Stimulated activated memory B cell treated with anti-CD40 and anti-IgM and Interleukin-4, amounts not matched to agents 10 μg/mL and 1 μg/mL and 100 μg/mL, for 72 hours (primary cell): ENCODE measurements at places on chromosomes 12 and 14.

DNA sequence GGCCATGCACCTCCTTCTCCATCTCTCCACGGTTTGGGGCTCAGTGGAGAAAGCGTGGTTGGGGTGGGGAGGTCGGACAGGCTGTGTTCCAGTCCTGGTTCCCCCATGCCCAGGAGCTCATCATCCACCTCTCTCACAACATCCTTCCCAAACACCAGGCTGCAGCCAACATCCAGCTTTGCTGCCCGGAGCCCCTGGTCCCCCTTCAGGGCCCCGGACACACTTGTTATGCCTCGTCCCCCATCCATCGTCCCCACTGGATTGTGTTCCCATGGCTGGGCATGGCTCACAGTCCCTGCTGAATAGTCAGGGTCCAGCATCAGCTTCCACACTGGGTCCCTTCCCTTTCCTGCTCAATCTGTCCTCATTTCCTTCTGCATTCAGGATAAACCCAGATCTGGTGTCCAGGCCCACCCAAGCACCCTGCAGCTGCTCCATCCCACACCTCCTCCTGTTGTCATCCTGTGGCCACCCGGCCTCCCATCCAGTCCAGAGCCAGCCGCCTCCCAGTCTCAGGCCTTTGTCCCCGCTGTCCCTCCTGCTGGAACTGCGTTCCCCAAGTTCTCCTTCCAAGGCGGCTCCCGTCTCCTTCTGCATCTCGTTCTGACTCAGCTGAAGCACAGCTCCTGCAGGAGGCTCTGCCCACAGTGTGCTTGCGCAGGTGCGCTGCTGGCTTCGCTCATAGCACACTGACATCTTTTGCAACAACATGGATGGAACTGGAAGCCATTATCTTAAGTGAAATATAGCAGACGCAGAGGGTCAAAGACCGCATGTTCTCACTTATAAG, 211.4 kb upstream of the RTL1 start:
- no peaks in the 10 kb centered on the region for H3K27me3 ChIP-seq
- no peak overlapping the region for H3K27ac ChIP-seq
- peaks cover 10% of the 10 kb centered on the region for H3K4me1 ChIP-seq
- no peak overlapping the region for H3K4me3 ChIP-seq
- no peaks in the 10 kb centered on the region for H3K36me3 ChIP-seq
- ATAC-seq: no peak

DNA sequence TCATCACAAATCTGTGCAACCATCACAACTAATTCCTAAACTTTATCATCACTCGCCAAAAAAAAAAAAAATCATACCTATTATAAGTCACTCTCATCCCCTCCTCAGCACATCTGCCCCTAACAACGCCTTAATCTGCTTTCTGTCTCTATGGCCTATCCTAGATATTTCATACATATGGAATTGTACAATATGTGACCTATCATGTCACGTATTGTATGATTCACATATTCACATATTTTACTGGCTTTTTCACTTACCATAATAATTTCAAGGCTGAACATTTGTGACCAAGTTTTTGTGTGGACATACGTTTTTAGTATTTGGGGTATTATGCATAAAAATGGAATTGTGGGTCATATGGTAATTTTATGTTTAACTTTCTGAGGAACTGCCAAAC, 400.7 kb downstream of the DAD1 start:
- no peak for ATAC-seq
- no peak overlapping the region for H3K27ac ChIP-seq
- H3K4me1 ChIP-seq: no peaks in the 10 kb centered on the region
- no peak overlapping the region for H3K4me3 ChIP-seq
- no peaks in the 10 kb centered on the region for H3K36me3 ChIP-seq

DNA sequence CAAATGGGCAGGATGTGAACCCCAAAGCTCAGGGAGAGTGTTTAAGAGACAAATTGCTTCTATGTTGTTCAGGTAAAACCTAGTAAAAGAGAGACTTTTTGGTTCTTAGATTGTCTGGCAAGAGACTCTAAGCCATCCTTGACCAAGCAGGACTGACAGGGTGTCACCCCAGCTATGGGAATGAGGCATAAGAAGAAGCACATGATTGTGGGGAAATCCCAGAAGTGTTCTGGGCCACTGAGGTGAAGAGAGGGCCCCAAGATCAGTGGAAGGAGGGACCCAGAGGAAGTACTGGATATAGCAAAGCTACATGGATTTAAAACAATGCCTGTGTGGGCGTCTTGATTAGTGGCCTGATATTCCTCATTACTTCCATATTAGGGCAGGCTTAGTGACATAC, 99.0 kb downstream of the SAMD4A start:
- H3K36me3 ChIP-seq: peaks cover 5% of the 10 kb centered on the region
- H3K4me3 ChIP-seq: no peak overlapping the region
- H3K4me1 ChIP-seq: peaks cover 25% of the 10 kb centered on the region

GRCh38 chr14:33917661-33918060, 33.2 kb downstream of the EGLN3 start:
- no peak overlapping the region for H3K4me3 ChIP-seq
- H3K36me3 ChIP-seq: no peaks in the 10 kb centered on the region
- no peak overlapping the region for H3K27ac ChIP-seq
- ATAC-seq: no peak

- no peak overlapping the region for H3K4me3 ChIP-seq
- no peaks in the 10 kb centered on the region for H3K27me3 ChIP-seq
- peaks cover 6% of the 10 kb centered on the region for H3K36me3 ChIP-seq
- no peak for ATAC-seq
- no peak overlapping the region for H3K27ac ChIP-seq
Measured at GRCh38 chr12:116582610-116583009, 23.4 kb downstream of the MAP1LC3B2 start.

GRCh38 chr12:120982659-120983058, 4.3 kb downstream of the HNF1A start:
- no peak for ATAC-seq
- no peak overlapping the region for H3K4me3 ChIP-seq
- no peaks in the 10 kb centered on the region for H3K4me1 ChIP-seq
- H3K27ac ChIP-seq: no peak overlapping the region
- no peaks in the 10 kb centered on the region for H3K36me3 ChIP-seq
- H3K27me3 ChIP-seq: peaks cover 12% of the 10 kb centered on the region

DNA sequence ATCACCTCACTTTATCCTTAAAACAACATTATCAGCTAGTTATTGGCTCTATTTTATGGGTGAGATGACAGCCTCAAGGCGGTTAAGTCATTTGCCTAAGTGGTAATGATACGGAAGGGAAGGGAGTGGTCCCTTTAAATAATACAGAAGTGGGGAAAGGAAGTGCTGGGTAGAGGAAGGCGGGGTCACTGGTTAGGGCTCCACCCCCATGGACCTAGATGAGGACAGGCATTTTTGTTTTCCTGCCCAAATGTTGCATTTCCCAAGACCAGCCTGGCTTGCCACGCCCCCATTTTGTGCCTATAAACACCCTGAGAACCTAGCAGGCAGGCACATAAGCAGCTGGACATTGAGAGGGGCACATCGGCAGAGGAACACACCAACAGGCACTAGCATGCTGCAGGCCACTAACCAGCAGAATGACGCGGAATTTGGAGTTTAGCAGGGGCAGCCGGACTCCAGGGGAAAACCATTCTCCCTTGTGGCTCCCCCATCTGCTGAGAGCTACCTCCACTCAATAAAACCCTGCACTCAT, 100.9 kb downstream of the EPS8 start:
- H3K27me3 ChIP-seq: no peaks in the 10 kb centered on the region
- ATAC-seq: no peak
- peaks cover 20% of the 10 kb centered on the region for H3K4me1 ChIP-seq
- H3K4me3 ChIP-seq: no peak overlapping the region
- H3K36me3 ChIP-seq: no peaks in the 10 kb centered on the region

DNA sequence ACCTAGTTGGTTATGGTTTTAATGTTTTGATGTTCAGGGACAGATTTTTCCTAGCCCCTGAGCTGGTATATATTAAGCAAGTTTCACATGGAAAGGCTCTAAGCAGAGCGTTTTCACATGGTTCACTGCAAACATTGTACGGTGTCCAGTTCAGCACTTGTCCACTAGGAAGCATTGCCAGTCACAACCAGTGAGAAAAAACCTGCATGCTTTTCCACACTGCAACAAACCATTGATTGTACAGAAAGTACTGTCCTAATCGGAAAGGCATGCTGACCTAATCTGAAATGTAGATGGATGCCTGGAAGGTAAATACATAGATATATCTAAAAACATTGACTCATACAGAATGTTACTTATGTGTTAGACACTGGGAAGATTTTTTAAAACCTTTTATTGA, 25.0 kb upstream of the NPAS3 start:
- no peaks in the 10 kb centered on the region for H3K27me3 ChIP-seq
- no peak overlapping the region for H3K4me3 ChIP-seq
- ATAC-seq: no peak
- H3K36me3 ChIP-seq: no peaks in the 10 kb centered on the region
- no peaks in the 10 kb centered on the region for H3K4me1 ChIP-seq
- H3K27ac ChIP-seq: no peak overlapping the region

- no peak overlapping the region for H3K4me3 ChIP-seq
- H3K36me3 ChIP-seq: no peaks in the 10 kb centered on the region
- peaks cover 28% of the 10 kb centered on the region for H3K27me3 ChIP-seq
- no peak for ATAC-seq
- no peaks in the 10 kb centered on the region for H3K4me1 ChIP-seq
Measured at GRCh38 chr12:13780453-13780852, 200.9 kb downstream of the GRIN2B start.

GRCh38 chr12:24396224-24396623, 446.8 kb upstream of the SOX5 start:
- no peak for ATAC-seq
- H3K36me3 ChIP-seq: peaks cover 8% of the 10 kb centered on the region
- no peak overlapping the region for H3K27ac ChIP-seq
- H3K4me1 ChIP-seq: peaks cover 10% of the 10 kb centered on the region

DNA sequence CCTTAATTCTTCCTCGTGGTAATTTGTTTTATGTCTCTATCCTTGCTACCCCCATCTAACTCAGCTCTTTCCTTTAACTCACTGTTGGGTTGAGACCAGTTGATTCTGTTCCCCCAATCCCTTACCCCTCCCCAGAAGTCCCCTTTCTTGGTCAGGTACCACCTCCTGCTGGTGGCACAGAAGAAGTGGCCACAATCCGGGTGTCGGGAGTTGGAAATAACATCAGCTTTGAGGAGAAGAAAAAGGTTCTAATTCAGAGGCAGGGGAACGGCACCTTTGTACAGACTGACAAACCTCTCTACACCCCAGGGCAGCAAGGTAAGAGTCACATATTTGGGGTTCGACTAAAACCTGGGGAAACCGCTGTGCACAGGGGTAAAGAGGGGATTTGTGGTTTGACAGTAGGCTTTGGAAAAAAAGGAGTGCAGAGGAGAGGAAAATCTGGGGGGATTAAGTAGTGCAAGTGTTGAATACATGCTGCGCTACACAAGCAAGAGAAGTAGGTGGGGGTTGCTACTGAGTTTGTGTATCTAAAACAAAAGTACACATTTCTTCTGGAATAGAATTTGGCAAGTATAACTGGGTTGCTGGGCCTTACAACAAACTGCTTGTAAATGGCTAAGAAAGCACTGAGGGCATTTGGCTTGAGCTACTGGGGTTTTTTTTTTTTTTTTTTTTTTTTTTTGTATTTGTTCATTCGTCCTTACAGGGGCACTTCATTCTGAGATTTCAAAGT, 1.3 kb downstream of the A2ML1 start:
- H3K36me3 ChIP-seq: no peaks in the 10 kb centered on the region
- H3K27ac ChIP-seq: no peak overlapping the region
- ATAC-seq: peak; percentile 27
- H3K4me1 ChIP-seq: no peaks in the 10 kb centered on the region

DNA sequence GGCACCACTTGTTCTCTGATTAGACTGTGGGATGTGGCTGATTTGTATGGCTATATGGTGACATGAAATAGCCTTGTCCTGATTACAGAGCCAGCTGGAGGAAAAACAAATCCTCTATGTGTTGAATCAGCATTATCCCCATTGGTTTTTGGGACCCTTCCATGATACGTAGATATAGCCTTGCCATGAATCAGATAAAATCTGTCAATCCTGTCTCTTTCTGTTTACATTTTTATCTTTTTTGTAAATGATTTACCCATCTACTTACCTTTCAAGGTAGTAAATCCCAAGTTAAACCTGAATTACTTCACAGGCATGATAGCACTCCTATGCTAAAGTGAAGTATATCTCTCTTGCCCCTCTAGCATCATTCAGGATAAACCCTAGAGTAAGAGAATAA, 789.3 kb downstream of the TMTC2 start:
- no peaks in the 10 kb centered on the region for H3K27me3 ChIP-seq
- no peaks in the 10 kb centered on the region for H3K36me3 ChIP-seq
- ATAC-seq: no peak

DNA sequence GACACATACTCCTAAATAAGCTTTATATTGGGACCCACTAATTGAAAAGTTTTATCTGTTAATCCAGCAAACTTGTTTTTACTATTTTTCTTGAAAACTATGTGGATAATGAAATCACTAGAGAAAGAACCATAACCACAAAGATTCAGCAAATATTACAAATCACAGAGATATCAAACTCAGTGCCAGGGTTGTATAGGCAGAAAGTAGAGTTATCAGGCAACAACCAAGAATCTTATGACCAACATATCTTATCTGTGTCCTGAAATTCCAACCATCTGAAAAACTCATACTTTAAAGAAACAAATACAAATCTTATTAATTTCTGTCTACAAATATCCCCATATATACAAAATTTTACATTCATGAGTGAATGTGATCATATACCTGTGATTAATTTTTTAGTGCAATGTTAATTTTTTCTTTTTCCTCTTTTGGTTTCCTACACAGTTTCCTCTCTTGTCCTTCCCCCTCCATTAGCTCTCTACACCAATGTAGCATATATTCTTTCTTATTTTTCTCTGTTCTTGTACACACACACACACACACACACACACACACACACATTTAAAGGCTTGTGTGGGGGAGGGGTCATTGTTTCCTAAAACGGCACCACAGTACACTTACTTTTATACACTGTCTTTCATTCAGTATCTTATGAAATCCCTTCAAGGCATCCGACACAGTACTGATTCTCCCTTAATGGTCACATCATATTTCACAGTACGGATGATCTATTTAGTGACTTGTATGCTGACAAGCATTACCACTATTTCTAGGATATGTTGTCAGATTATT, 18.6 kb downstream of the AMN1 start:
- H3K4me1 ChIP-seq: peaks cover 32% of the 10 kb centered on the region
- no peak for ATAC-seq
- H3K27me3 ChIP-seq: no peaks in the 10 kb centered on the region
- peaks cover 52% of the 10 kb centered on the region for H3K36me3 ChIP-seq

- peaks cover 27% of the 10 kb centered on the region for H3K36me3 ChIP-seq
- ATAC-seq: peak; percentile 37
- H3K4me3 ChIP-seq: no peak overlapping the region
- no peak overlapping the region for H3K27ac ChIP-seq
Measured at GRCh38 chr12:132132609-132133430, 11.3 kb downstream of the DDX51 start.

GRCh38 chr12:31525496-31526157, 65.3 kb downstream of the DENND5B start:
- peak overlapping the region; percentile 34 for H3K27ac ChIP-seq
- peak overlapping the region; percentile 40 for H3K4me3 ChIP-seq
- peaks cover 14% of the 10 kb centered on the region for H3K36me3 ChIP-seq
- peak; percentile 60 for ATAC-seq
- no peaks in the 10 kb centered on the region for H3K27me3 ChIP-seq

DNA sequence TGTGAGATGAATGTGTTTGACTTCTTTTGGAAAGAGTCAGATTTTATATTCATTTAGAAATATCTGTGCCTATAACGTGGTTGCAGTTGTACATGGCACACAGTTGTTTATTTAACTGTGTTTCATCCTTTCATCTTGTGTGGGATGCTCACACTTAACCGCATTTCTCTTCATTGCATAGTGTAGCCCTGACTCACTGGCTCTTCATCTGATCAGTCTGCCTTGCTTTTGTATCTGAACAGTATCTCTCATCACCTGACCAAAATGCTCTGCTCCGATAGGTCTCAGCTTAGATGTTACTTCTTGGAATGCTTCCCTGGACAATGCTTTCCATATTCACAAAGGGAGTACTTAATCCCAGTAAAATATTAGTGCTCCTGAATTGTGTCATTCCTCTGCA, 83.4 kb downstream of the PDE3A start:
- no peaks in the 10 kb centered on the region for H3K36me3 ChIP-seq
- H3K4me1 ChIP-seq: no peaks in the 10 kb centered on the region
- ATAC-seq: no peak
- H3K27ac ChIP-seq: no peak overlapping the region
